Stimulated activated CD4-positive, alpha-beta T cell treated with anti-CD3 and anti-CD28 coated beads, Interleukin-15, amount 100 ng/mL, for 24 hours (primary cell): ENCODE measurements at places on chromosomes 7 and 10.

DNA sequence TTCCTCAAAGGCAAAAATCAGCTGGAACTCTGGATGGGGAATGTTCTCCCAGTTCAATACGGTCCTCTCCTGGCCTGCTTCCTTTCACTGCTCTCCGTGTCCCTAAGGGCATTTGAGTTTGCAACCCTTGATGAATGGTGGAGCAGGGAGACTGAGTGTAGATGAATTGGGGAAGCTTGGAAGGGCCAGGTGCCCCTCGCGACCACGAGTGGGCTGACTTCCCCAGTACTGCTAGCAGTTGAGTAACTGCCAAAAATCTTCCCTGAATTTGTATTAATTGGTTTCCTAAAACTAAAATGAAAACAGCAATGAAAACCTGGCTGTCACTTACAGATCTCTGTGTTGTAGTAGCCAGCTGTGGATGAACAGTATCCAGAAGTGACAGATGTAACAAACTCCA, 13.6 kb downstream of the IRF5 start:
- no peak for DNase-seq

GRCh38 chr10:130022511-130023299, 58.6 kb upstream of the EBF3 start:
- no peak for DNase-seq

DNA sequence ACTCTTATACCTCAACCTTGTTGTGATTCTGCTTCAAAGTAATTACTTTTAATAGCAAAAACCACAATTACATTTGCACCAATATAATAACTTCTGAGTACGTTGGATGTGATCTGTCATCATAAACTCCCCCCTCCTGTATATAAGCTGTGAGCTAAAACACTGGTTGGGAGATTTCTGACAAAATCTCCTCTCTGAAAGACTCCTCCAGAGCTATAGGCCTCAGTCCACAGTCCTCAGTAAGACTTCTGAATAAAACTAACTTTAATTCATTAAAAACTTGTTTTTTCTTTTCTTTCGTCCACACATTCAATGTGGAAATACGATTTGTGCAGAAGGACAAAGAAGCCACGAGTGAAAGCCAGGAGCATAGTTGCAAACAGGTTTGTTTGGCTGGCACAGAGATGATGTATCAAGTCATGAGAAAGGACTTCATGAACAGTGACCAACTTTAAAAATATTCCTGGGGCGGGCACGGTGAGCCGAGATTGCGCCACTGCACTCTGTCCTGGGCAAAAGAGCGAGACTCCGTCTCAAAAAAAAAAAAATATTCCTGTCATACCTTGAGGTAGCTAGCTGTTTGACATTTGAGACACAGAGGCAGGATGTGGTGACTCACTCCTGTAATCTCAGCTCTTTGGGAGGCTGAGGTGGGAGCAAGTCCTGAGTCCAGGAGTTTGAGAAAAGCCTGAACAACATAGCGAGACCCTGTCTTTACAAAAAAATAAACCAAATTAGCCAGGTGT, 91.1 kb upstream of the ARHGAP21 start:
- DNase-seq, result no peak

DNA sequence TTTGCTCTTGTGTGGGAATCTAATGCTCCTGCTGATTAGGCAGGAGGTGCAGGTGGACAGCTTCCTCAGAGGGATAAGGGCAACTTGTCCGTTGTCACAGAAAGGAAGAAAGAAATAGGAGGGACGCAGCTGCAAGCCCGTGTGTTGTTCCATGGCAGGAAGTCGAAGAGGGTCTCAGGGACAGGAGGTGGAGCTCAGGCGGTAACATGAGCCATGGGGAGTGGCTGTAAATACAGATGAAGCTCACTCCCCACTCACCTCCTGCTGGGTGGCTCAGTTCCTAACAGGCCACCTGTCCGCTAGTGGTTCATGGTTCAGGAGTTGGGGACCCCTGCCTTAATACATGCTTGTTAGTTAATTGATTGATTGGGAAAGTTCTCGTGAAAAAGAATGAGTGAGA, 101.7 kb upstream of the SFMBT2 start:
- DNase-seq, result no peak

DNA sequence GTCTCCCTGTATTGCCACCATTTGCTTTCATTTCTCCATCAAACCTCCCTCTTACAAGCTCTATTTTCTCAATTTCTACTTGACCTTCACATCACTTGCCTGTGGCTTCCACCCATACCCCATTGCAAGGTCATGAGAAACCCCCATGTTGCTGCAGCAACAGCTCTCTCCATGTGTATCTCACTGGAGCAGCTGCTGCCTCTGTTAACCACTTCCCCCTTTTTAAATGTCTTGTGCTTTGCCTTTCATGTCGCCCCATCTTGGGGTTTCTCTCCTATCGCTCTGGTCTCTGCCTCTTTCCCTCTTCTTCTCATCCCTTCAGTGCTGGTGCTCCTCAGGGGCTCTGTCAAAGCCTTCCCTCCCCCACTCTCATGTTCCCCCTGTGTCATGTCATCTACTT, 148.8 kb downstream of the CHN2 start:
- no peak for DNase-seq

DNA sequence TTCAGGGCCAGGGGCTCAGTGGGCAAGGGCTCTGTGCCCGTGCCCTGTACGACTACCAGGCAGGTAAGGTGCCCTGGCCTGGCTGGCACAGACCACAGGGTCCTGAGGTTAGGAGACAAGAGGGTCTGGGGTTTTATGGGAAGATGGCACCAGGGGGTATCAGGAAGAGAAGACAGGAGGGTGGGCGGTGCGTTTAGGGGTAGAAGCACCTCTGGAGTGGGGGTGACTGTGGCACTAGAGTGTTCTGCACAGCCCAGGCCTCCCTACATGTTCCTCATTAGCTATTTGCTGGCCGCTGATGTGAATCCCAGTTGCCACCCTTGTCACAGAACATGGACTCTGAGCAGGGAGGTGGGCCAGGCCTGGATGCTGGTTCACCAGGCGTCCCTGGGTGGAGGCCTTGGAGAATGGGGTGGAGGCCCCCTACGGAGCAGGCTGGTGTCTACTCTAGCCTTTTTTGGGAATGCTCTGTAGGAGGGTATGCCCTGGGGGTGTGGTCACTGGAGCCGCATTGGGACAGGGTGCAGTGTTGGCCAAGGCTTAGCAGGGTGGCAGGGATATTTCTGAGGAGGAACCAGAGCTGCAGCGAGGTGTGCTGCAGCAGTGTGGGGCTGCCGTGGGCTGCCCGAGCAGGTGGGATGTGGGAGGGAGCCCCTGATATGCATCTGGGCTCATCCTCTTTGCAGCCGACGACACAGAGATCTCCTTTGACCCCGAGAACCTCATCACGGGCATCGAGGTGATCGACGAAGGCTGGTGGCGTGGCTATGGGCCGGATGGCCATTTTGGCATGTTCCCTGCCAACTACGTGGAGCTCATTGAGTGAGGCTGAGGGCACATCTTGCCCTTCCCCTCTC, 5.0 kb downstream of the PGAM2 start:
- no peak for DNase-seq

- DNase-seq, result no peak
Measured at GRCh38 chr7:28470344-28470743, 58.0 kb downstream of the CREB5 start.

- no peak for DNase-seq
Measured at GRCh38 chr7:81457852-81458522, 311.9 kb downstream of the HGF start.

DNA sequence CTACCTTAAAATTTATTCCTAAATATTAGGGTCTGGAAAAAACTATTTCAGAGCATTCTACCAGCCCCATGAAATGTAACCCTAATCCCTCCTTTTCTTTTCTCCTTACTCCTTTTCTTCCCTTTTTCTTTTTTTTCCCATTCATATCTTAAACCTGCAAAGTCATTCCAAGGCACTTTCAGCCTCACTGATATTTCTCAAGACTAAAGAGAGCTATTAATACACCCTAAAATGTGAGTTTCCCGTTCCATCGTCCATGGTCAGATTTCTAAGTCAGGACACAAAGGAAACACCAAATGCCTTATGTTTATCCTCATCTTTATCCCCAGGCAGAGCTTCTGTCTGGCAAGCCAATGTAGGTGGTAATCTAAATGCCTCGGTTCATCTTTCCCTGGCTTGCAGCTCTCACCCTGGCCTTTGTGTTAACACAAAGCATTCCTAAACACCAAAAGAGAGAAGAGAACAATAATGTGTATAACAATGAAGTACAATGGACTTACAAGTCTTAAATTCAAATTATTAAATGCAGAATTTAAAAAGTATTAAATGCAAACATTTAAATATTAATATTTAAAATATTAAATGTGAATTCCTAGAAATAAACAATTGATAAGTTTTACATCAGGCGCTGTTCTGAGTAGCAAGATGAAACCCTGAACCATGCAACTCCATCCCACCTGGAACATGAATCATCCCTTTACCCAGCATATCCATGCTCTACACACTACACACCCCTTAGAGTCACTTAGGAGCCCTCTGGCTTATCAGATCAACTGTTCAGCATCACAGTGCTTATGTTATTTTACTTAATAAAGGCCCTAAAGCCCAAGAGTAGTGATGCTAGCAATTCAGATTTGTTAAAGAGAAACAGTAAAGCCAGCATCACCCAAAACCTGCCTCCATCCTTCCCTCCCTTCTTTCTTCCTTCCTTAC, 26.8 kb downstream of the MICU1 start:
- DNase-seq, result no peak

GRCh38 chr7:4727914-4728705, 46.0 kb downstream of the FOXK1 start:
- DNase-seq, result no peak

DNA sequence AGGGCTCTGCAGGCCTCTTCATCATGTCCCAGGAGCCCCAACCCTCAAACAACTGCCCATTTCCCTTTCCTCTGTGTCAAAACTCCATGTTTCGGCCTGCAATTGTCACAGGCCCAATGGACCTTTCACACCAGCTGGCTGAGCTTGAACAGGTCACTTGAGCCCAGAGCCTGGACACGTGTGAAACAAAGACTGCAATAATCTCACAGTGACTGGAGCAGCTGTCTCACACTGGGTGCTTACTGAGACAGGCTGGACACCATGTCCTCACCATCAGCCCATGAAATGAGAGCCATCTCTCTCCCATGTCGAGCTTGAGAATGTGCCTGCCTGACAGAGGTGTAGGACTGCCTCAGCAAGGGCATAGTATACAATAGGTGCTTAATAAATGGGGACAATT, 19.5 kb upstream of the EIF5AL1 start:
- no peak for DNase-seq

DNA sequence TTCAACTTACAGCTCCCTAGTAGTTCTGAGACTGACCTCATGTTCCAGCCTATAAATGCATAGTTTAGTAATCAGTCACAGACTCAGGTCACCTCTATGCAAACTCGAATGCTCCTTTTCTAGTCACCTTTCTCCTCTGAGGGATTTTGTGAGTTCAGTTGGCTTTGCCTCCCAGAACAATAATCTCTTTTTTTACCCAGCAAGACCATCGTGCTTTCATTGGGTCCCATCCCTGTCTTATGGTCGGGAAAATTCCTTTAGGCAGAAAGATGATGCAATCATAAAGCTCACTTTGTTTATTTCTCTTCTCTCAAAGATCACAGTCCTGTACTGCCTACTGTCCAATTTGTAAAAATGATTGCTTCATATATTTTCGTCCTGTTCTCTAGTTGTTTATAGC, 38.4 kb downstream of the TWIST1 start:
- DNase-seq, result no peak

- no peak for DNase-seq
Measured at GRCh38 chr10:133457100-133457841, 3.5 kb downstream of the SCART1 start.

- peak; percentile 35 for DNase-seq
Measured at GRCh38 chr7:1939434-1940401, 269.6 kb downstream of the ELFN1 start.

GRCh38 chr7:92496876-92497275, 19.1 kb upstream of the ERVW-1 start:
- DNase-seq, result no peak
